HS-5 (cell line): ENCODE measurements at places on chromosomes 2 and 18.

- DNase-seq, result no peak
These were observed 67.9 kb downstream of the TMEM185B start for GRCh38 chr2:120155308-120155707.

DNA sequence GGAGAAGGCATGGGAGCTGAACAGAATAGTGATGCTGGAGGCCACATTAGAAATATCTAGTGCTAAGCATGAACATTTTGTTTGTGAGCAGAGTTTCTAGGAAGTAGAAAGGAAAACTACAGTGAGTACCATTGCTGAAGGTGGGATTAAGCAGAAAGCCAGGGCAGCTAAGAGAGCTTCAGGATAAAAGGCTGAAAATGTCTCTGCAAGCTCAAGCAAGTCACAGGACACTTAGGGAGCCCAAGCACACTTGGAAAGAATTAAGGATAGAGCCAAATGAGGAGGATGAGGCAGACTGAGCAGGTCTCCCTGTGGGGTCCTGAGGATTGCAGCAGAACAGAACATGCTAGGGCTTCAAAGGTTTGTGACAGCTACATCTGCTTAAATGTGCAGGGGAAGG, 80.6 kb upstream of the LYPD1 start:
- DNase-seq, result no peak

DNA sequence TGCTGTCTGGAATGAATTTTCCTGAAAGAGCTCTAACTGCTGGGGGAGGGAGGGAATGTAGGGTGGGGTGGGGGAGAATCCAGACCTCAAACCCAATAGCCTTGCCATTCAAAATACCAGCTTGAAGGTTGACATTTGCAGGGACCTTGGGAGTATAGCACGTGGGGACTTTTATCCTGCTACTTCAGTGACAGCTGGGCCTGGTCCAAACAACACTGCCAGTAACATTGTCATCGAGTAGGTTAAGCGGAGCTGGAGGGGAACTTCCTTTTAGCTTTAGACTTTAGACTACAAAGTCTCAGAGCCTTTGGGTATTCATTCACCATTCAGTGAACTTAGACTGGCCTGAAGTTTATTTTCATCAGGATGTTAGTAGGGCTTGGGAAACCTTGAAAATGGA, 248.7 kb downstream of the MEIS1 start:
- no peak for DNase-seq

GRCh38 chr2:137748533-137748932, 215.7 kb upstream of the HNMT start:
- no peak for DNase-seq

DNA sequence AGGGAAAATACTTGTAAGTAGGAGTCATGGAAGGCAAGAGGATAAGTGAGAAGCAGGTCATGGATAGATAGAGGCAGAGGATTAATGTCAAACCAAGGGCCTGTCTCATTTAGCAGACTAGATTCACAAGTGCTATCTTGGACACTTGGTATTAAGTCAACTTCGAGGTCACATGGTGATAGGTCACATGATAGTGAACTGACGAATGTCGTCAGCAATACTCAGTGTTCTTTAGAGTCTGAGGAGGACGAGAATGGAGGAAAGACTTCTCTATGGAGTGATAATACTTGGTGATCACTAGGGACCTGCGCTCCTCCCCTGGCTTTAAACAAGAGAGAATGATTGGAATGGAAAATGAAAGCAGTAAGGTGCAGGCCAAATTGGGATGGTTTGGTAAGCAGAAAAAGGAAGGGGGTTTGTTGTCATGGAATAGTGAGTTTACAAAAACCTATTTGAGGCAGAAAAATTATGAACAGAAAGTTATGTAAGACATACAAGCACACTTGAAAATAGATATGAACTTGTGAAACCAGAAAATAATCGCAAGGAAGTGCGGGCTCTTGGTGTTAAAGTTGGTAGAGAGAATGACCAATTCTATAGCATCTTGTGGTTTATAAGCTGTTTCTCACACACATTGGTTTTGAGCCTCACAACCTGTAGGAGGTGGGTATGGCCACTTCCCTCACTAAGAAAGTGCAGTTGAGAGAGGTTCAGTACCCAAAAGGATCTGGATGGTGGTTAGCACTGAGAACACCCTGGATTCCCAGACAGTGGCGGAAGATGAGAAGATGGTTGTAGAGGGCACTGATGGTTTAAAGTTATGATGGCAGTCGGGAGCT, 141.5 kb downstream of the WDSUB1 start:
- no peak for DNase-seq

- no peak for DNase-seq
These were observed 101.9 kb downstream of the CTIF start for GRCh38 chr18:48640566-48641270.

DNA sequence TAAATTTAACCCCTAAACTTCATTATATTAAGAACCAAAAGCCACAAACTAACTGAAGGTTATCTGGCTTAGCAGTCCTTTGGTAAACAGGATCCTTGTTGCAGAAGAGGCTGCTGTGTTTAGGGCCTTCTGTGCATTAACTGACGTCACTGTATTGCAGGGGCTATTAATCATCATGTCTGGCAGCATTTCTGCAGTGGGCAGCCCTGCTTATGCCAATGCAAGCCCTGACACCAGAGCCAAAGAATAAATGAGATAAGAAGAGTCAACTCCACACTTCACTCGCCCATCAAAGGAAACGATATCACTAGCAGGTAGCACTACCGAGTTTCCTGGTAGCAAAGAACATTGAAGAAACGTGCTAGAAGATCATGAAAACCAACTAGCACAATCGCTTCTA, 110.6 kb downstream of the PLEKHM3 start:
- no peak for DNase-seq

DNA sequence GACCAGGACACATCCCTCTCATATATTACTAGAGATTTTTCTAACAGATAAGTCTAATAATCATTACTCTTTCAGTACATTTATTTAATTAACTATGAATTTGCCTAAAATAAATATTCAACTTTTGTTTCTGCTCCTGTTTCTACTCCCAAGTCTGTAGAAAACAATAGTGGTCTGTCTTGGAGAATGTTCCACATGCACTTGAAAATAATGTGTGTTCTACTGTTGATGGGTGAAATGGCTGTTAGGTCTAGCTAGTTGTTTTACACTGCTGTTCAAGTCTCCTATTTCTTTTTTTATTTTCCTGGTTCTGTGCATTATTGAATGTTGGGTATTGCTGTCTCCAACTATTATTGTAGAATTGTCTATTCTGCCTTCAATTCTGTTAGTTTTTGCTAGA, 47.2 kb downstream of the SPOPL start:
- DNase-seq, result no peak

GRCh38 chr18:65363911-65364632, 386.7 kb upstream of the CDH7 start:
- no peak for DNase-seq

DNA sequence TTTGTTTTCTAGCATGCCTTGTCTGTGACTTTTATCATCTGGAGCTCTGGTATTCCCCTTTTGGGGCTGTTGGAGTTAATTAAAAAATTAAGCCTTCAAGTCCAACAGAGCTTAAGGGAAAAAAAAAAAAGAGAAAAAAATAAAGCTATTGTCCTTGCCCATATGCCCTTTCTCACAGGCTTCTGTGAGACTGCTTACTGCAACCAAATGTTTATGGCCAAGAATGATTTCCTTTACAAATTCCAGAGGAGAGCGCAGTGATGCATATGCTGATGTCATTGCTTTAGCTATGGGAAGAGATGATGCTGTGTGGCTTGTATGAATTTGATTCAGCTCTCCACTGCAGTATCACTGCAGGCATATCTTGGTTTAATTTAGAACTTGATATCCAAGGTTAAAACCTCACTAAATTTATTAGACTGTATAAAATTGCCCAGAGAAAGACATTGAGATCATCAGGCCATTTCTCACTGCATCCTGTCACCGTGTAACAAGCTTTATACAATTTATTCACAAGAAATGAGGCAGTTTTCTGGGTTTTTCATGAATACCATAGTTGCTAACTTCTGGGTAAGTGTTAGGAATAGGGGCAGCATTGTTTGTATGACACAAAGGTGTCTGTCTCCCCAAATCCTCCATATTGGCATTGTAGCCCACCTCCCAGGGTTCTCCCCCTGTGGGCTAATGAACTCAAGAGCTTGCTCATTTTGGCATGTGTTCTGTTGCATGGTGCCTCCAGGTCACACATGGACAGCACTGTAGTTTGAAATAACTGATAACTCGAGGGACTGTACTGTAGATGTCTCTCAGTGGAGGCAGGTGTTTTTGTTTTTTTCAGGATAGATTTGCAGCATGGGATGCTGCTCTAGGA, 85.0 kb downstream of the TANC1 start:
- no peak for DNase-seq

DNA sequence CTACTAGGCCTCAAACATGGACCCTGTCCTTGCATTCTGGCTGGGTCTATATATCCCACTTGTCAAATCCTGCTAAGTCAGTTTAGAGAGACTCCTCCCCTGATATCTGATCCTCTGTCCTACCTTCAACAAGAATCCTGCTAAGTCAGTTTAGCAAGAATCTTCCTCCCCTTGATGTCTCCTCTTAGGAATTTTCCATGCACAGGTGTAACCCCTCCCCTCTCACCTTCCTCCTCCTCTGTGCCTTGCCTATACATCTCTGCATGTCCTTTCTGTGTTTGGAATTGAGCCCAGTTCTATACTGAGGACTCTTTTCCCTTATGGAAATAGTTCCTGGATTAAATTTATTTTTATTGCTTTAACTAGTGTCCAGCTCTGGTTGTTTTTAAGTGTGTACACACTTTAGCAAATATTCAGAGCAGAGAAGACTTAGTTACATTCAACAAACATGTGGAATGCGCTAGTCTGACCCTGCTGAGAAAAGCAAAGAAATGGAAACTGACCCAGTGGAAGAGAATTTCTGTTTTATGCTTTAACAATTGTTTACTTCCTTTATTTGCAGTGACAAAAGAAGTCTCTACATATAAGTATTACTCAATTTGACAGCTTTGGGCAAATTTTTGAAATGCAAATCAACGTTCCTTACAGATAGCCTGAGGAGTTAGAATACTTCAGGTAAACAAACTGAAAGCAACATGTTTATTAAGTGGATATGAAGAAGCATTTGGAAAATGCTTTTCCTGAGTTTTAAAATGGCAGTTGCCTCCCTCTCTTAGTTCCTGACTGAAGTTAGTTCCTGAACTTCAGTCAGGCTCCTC, 80.6 kb downstream of the RIT2 start:
- no peak for DNase-seq

GRCh38 chr2:28025123-28025522, 134.6 kb downstream of the BABAM2 start:
- DNase-seq, result no peak

- no peak for DNase-seq
These were observed 260.0 kb downstream of the FIGN start for GRCh38 chr2:163475815-163476214.

DNA sequence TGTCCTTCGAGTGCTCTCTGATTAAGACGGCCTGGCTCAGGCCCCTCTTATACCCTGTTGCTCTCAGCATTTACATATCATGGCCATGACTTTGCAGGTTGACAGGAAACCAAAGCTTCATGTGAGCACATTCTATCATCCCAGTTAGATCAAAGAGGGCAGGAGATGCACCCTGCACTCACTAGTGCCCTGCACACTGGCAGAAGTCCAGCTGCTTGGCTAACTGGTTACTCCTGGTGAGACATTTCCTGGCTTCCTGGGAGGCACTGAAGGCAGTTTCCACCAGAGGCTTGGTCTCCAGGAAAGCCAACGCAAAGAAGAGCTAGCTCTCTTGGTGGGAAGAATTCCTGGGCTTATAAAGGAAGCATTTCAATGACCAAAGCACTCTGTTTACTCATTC, 66.3 kb downstream of the LIPG start:
- DNase-seq, result no peak

GRCh38 chr2:17626986-17627385, 86.5 kb downstream of the VSNL1 start:
- no peak for DNase-seq

- no peak for DNase-seq
These were observed 110.0 kb upstream of the KLF7 start for GRCh38 chr2:207275779-207276178.

- no peak for DNase-seq
These were observed 100.1 kb downstream of the CRACDL start for GRCh38 chr2:98835831-98836385.

DNA sequence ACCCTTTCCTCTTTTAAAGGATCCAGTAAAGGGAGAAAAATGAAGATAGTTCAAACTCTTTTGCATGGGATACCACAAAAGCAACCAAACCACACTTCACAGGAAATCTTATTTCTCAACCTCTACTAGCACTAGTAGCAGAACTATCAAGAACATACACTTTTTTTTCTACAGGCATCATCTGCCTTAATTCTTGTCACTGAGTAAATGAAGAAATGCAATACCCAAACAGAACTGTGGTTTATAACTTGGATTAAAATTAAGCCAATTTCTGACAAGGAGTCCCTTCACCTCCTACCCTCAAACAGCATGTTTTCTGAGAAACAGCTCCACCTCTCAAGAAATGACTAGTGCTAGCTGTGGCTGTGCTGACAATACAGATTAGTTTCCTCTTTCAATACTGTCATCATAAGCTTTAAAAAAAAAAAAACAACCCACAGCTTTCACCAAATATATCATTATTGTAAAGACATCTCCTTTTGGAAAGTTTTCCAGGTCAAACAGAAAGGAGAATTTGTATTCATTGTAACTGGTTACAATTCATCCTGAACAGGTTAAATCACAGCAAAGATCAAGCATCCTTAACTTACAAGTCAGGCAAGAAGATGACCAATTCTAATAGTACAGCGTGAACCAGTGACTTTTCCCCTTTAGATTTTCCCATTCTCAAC, 44.4 kb downstream of the PTPN2 start:
- DNase-seq, result no peak

DNA sequence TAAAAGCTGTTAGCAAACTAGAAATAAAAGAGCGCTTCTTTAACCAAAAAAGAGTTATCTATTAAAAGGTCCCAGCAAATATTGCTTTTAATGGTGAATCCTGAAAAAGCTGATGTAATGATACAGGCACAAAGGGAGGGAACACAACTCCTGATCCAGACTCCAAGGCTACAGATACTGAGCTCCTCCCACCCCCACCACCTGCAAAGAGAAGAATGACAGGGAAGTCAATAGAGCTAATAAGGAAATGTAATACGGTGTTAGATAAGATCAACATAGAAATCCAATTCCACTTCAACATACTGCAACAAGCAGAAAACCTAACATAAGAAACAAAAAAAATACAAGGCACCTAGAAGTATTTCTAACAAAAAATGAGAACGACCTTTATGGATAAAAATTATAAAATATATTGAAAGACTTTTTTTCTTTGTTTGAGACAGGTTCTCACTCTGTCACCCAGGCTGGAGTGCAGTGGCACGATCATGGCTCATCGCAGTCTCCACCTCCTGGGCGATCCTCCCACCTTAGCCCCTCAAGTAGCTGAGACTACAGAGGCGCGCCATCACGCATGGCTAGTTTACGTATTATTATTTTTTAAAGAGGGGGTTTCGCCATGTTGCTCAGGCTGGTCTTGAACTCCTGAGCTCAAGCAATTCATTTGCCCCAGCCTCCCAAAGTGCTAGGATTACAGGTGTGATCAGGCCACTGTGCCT, 192.2 kb downstream of the HDAC4 start:
- DNase-seq, result no peak
